ENCODE measurements at places on chromosomes 2 and 18. TPM values are rescaled to one million over a fixed set of nuclear protein-coding genes. Genes with fewer than 3 reads are reported as not detected.

DNA sequence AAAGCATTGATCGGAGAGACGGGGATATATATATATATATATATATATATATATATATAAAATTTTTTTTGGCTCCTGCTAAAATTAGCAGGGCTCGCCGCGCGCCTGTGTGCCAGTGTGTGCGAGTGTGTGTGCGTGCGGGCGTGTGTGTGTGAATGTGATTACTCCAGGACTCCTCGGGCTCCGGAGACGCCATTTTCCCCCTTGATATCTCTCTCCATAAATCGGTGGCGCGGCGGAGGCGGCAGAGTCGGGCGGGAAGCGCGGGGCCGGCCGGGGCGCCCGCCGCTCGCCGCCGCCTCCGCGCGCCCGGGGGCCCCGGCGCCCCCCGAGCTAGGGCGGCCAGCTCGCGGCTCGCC, 795 bp upstream of the SETBP1 start:
- no peak for DNase-seq

- DNase-seq = no peak
Measured at GRCh38 chr2:15957881-15958713, 17.7 kb downstream of the MYCN start.

DNA sequence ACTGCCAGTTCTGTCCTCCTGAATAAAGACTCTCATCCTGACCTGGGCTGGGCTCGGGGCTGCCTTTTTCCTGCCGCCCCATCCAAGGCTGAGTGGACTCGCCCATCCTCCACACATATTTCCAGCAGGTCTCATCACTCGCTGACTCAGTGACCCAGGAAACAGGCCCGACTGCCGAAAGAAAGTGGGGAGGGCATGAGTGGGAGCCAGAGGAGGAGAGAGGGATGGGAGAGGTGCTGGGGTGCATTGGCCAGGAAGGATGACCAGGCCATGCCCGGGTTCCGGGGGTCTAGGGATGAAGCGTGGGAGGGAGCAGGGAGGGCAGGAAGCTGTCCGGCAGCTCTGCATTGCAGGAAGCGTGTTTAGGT, 66.7 kb downstream of the TWIST2 start:
- DNase-seq = no peak

GRCh38 chr2:60358476-60358875, 195.0 kb downstream of the BCL11A start:
- no peak for DNase-seq

DNA sequence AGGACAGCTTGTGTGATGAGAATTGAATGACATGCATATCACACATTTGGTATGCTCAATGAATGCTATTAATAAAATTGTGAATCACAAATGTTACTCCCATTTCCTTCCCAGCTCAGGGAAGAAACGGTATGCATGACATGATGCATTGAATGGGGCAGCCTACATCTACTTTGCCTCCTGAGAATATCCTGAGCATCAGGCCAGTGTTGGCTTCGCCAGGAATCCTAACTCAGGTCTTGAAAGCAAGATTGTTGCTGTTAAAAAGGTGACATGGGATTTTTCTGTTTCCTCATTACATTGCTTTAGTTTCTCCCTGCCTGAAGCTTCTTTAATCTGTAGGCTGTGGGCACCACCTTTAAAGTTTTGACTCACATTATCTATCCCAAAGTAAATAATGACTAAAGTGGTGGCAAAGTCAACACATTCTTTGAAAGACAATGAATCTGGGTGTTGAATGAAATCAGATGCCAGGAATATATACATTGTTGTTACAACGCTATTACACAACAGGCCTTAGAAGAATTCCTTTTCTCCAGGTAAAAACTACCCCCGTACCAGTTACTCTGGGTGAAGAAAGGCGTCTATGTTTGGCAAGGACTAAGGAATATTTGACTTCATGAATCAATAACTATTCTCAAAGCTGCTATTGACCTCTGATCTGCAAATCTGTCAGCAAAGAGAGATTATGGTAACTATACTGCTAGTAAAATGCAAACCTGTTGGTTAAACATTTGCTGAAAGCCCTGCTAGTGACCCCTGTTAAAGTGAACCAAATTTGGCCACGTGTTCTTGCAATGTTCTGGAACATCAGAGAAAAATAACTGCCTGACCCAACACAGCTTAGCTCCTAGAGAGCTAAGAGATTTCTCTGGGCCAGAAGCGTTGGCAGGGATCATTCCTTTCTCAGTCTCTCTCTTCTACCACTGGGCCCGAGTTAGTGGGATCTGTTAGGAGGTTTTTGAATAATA, 30.5 kb upstream of the NEDD4L start:
- DNase-seq = no peak

- DNase-seq = no peak
Measured at GRCh38 chr2:75464348-75464946, 96.3 kb downstream of the EVA1A start.

DNA sequence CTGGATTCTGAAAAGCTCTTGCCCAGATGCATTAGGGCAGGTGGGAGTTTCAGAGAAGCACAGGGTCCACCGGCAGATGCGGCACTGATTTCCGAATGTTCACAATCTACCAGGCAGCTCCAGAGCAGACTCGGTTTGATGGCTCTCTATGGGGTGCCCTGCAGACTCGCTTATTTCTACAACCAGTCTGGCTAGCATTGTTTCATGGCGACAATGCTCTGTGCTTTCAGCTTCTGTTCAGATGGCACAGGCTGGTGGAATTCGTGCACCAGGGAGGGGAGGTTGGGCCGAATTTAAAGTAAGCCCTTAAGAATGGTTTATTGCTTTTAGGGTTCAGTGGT, 9.9 kb downstream of the MYT1L start:
- DNase-seq = no peak

Gene SERPINB11
- polyA plus RNA-seq = not detected

Gene RTP5
- polyA plus RNA-seq = not detected

Measured in keratinocyte (primary cell).